ENCODE measurements at places on chromosomes 2 and 18.
A peak's percentile ranks its signal among the peaks of the same experiment; 100 is the strongest.

GRCh38 chr2:127520424-127520823, 5.9 kb downstream of the IWS1 start:
- no peak for DNase-seq

DNA sequence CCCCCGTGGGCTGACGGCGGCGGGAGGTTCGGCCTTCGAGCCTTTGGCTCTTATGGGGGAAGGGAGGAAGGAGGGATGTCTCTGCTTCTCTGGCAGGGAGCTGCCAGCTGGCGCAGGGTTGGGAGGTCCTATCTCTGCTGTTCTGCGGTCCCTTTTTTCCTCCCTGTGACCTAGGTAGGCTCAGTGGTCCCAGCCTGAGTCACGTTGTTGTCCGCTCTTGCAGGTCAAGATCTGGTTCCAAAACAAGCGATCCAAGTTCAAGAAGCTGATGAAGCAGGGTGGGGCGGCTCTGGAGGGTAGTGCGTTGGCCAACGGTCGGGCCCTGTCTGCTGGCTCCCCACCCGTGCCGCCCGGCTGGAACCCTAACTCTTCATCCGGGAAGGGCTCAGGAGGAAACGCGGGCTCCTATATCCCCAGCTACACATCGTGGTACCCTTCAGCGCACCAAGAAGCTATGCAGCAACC, 2.5 kb downstream of the DLX1 start:
- no peak for DNase-seq

- DNase-seq, result no peak
Measured at GRCh38 chr18:44229693-44230108, 451.0 kb upstream of the SETBP1 start.

- no peak for DNase-seq
Measured at GRCh38 chr2:232219496-232219870, 159.1 kb upstream of the ALPP start.

GRCh38 chr2:211868996-211869533, 669.5 kb downstream of the ERBB4 start:
- no peak for DNase-seq

DNA sequence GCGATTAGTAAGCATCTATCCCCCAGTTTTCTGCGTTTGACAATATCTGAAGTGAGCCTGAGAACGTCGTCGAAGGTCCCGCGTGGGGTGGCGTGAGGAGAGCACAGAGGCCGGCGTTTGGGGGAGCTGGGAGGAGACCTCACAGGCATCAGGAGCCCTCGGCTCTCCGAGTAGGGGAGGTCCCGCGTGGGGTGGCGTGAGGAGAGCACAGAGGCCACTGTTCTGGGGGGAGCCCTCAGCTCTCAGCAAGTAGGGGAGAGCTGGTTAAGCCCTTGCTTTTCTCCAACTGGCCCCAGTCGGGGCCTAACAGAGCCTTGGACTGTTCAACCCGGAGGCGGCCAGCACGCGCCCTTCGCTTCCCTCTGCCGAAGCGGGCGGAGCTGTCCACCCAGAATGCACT, 134.3 kb downstream of the NFATC1 start:
- DNase-seq, result no peak

GRCh38 chr2:99086385-99086784, 55.1 kb upstream of the C2orf15 start:
- DNase-seq, result no peak

DNA sequence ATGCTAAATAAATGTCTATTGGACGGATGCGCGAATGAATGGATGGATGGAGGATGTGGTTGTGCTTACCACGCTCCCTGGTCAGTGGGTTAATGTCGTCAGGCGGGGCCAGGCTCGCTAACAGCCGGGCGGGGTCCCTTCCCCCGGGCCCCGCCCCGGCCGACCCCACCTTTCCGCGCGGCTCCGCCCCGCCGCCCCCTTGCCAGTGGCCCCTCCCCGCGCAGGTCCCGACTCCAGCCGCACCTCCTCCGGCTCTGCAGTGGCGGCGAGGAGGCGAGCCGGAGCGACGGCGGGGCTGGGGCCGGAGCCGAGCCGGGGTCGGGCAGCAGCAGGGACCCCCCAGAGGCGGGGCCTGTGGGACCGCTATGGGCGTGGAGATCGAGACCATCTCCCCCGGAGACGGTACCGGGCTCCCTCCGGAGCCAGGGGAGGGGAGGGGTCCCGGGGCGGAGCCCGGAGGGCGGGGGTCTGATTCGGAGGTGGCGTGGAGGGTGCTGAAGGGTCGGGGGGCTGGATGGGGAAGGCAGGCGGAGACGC, at the start of gene FKBP1B:
FKBP1B (plus strand) TSS at position 257 of the 537 bp plus-strand sequence; CDS start at position 366, 109 bp downstream.
- no peak for DNase-seq

DNA sequence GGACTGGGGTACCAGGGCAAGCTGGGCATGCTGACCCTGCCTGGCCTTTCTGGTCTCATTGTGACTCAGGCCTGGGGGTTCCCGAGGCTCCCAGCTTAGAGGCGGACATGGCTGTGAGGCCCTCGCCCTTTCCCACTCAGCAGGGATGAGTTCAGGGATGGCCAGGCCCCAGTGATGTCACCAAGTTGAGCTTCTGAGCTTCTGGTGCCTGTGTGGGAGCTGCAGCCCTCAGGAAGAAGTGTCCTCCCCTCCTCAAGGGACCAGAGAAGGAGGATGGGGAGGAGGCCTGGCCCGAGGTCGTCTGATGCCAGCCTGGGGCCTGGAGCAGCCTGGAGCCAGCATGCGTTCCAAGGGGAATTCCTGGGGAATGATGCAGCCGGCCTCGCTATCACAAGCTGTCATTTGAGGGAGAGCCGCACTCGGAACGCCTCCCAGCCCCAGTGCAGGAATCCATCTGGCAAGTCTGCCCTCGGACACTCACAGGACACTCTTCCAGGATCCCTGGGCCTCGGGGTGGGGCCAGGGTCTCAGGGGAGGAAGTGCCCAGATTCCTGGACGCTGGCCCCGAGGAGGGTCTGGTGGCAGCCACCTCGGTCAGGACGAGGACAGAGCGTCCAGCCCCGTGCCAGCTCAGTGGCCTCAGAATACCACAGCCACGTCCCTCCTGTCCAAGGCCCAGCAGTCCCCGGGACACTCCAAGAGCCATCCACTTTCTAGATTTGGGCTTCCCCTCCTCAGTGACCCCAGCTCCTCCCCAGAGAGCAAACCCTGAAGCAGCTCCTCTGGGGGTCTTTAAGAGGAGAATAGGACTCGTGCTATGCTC, 61.2 kb upstream of the GPC1 start:
- DNase-seq, result no peak

DNA sequence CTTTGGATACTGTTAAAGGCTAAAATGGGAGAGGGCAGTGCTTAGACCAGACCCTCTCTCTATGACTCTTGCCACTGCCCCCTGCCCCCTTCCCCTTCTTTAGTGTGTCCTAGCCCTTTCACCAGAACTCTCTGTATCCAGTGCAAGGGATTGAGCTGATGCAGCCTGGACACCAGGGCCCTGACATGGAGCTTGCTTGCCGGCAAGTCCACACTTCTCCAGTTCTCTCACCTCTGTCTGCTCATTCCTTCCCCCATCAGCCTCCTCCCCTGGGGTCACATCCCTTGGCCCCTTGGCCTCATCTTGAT, 1.5 kb upstream of the WNT6 start:
- no peak for DNase-seq

DNA sequence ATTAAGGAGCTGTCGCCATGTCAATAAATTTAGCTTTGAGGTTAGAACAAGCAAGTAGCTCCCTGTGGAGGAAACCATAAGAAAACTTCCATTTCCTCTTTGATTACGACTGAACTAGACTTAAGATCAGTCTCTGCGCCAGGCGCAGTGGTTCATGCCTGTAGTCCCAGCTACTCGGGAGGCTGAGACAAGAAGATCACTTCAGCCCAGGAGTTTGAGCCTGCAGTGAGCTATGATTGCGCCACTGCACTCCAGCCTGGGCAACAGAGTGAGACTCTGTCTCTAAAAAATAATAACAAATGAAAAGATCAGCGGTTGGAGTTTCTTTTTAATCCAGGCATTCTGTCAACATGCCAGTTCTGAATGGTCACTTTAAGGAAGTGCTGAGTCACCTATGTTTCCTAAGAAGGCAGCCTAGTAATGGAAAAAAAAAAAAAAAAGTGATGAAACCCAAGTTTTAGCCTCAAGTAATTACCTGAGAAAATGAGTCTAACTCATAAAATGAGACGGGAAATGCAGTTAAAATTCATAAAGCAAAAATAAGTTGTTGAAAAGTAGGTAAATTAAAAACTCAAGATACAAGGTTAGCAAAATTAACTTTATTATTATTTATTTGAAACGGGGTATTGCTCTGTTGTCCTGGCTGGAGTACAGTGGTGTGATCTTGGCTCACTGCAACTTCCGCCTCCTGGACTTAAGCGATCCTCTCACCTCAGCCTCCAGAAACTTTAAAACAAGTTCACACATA, 10.2 kb downstream of the C18orf32 start:
- DNase-seq, result peak; percentile 82

GRCh38 chr2:57209799-57210198, 836.8 kb upstream of the VRK2 start:
- no peak for DNase-seq

- peak; percentile 50 for DNase-seq
Measured at GRCh38 chr2:174259981-174260380, 11.6 kb upstream of the OLA1 start.

GRCh38 chr2:238716585-238716984, 131.3 kb upstream of the TWIST2 start:
- no peak for DNase-seq

GRCh38 chr2:66389651-66390131, 45.2 kb upstream of the MEIS1 start:
- no peak for DNase-seq

- DNase-seq, result no peak
Measured at GRCh38 chr2:72926368-72926767, 9.0 kb downstream of the EMX1 start.

DNA sequence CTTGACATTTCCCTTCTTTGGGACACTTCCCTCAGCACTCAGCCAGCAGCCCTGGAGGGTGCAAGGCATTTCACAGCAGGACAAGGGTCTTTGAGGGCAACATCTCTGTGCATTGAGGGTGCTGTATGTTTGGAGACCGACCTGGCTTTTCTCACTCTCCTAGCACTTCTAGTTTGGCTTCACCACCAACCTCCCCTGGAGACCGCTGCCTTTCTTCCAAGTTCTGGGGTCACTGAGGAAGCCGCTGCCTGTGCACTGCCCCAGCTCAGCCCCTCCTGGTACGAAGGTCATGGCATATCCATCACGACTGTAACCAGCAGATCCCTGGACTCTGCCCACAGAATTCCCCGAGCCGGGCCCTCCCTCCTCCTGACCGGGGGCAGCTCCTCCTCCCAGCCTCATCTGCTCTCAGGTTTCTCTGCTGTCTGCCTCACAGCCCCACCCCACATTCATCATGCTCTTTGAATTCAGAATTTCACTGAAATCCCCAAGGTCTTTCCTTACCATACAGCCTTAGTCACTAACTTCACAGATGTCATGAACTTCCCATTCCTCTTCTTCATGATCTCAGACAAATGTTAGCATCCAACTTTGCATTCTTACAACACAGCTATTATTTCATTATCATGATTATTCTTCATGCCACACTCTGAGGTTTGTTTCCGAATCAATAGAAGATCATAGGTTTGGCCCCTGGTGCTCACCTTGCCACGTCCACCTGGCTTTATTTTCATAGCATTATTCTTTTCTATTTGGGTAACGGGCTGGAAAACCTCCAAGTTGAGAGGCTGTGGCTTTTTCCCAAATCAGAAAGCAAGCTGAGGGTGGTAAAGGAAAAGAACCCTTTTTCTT, 113.0 kb upstream of the COPS8 start:
- DNase-seq, result peak; percentile 78

GRCh38 chr2:192090911-192091310, 103.8 kb downstream of the TMEFF2 start:
- DNase-seq, result no peak

DNA sequence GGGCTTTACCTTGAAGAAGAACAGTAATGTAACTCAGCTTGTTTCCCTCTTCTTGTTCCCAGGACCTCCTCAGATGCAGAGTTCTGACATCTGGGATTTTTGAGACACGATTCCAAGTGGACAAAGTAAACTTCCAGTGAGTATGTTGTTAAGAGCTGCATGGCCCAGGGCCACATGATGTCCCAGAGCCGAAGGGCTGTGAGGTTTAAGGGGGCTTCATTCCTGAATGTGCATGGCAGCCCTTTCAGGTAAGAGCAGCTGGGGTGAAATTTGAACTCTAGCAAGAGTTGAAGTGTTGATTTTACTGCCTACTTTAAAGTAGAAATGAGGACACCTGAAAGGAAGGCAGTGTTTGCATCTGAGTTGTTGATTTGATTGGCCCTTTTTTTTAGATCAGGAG, 13.3 kb downstream of the CHMP1B start:
- DNase-seq, result no peak

Data from inflammatory macrophage (primary cell).